Peyer's patch (tissue), 4 donors: ENCODE measurements at places on chromosomes 3 and 15. TPM values are rescaled to one million over a fixed set of nuclear protein-coding genes. Genes with fewer than 3 reads are reported as not detected.

DNA sequence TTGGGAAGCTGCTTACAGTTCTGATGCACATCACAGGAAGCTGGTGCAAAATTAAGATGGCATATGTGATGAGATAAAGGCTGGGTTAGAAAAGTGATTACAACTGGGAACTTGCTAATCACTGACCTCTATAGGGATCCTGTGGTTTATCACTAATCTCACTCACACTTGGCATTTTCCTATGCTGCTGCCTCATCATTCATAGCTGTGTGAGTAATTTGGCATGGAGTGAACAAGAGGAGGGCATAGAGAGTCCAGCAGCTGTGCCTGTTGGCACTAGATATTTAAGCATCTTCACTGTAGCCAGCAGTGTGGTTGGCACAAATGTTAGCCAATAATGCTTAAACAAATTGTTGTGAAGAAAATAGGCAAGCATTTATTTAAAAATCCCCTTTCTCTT, 217.7 kb upstream of the CGNL1 start:
- DNase-seq = no peak

- DNase-seq = no peak
These were observed 51.7 kb upstream of the ST3GAL6 start for GRCh38 chr3:98711426-98711825.

DNA sequence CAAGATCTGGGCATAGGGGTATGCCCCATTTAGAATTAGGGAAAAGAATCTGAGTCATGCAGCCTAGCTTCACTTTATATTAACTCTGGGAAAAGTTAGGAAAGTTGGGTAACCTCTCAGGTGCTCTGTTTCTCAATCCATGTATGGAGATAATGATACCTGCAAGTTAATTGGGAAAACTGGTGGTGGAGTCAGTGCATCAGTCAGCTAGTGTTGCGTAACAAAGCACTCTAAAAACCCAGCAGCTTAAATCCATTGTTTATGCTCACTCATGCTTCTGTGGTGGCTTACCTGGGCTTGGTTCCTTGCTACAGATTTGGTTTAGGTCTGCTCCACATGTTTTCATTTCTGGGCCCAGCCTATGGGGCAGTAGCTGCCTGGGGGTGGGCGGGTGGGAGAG, 91.0 kb downstream of the SMAD3 start:
- no peak for DNase-seq

DNA sequence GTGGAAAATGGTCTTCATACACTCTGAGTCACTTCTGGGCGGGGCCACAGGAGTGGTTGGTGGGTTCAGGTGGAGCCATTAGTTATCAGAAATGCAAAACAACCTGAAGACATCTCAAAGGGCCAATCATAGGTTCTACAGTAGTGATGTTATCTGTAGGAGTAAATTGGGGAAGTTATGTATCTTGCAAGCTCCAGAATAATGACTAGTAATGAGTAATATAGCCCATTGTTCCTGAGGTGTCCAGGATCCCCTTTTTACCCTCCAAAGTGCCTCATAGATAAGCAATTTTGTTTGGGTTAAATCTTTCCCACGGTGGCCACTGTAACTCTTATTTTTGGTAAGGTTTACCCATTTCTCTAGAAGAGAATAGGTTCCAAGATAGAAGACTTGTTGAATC, 91.7 kb downstream of the PIK3R4 start:
- DNase-seq = no peak

- DNase-seq = peak; percentile 76
These were observed 24.3 kb upstream of the FLNB start for GRCh38 chr3:57983734-57984518.

DNA sequence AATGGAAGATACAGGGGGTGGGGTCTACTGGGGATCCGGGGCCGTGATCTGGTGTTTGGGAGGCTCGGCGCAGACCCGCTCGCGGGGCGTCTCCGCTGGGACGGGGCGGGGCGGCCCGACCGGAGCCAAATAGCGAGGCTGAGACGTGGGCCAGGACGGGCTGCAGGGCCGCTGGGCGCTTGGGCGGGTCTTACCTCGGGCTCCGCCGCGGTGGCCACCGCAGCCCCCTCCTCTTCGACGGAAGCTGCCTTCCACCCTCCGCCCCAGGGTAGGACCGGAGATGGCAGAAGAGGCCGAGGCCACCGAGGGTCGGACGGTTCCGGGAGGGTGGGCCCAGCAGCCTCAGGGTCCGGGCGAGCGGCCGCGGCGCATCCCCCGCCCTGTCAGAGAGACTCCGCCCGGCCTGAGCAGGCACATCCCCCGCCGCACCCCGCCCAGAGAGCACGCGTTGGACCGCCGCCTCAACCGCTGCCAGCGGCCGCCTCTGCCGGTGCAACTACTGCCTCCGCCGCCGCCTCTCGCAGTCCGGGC, 399 bp downstream of the MYO9A start:
- no peak for DNase-seq

DNA sequence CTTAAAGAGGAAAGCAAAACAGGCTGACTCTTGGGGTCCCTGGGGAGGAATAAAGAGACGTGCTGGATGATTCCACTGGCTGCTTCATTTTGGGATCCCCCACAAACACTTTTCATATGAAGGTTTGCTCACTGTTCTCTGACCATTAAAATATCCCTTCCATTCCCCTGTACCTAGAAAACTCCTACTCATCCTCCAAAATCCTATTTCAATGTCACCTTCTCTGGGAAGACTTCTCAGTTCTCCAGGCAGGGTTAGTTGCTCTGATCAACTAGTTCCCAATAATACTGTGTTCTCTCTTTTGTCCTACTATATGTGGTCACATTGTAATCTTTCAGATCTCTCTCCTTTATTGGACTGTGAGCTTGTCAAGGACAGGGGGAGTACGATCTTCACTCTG, 19.0 kb downstream of the LARP6 start:
- no peak for DNase-seq

CDAN1 gene
- total RNA-seq = 9.1 TPM
